Lower leg skin (tissue), 4 donors: ENCODE measurements at places on chromosomes 6 and 20.

- DNase-seq: no peak
Observed at GRCh38 chr20:48469026-48469425, 358.8 kb downstream of the PREX1 start.

DNA sequence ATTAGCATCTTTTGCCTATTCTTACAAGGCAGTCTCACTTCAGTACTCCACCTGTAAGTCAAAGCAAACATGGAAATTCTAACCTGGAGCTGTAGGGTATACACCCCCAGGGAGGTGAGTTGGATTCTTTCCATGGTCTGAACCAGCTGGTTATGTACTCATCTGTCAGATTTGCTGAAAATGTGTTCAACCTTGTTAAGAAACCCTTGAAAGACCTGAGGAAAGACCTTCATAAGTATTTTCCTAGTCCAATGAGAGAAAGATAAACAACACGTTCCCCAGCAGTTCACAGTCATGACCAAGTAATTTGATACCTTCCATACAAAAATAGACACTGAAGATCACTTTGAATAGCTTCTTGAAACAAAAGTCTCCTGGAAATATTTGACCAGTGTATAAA, 42.5 kb downstream of the ID4 start:
- DNase-seq: no peak

DNA sequence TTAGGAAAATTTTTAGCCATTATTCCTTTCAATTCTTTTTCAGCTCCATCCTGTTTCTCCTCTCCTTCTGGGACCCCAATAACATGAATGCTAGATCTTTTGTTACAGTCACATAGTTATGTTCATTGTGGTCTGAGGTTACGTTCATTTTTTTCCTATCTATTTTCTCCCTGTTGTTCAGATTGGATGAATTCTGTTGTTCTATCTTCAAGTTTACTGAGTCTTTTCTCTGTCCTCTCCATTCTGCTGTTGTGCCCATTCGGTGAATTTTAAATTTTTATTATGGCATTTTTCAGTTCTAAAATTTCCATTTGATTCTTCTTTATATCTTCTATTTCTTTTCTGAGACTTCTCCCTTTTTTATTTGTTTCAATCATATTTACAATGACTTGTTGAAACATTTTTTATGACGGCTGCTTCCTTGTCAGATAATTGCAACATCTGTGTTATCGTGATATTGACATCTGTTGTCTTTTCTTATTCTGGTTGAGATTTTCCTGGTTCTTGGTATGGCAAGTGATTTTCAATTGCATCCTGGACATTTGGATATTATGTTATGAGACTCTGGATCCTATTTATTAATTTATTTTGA, 12.6 kb upstream of the DDR1 start:
- no peak for DNase-seq

GRCh38 chr6:16494793-16495192, 256.4 kb downstream of the GMPR start:
- DNase-seq: no peak

GRCh38 chr6:29861521-29862255, 34.1 kb downstream of the HLA-G start:
- no peak for DNase-seq

DNA sequence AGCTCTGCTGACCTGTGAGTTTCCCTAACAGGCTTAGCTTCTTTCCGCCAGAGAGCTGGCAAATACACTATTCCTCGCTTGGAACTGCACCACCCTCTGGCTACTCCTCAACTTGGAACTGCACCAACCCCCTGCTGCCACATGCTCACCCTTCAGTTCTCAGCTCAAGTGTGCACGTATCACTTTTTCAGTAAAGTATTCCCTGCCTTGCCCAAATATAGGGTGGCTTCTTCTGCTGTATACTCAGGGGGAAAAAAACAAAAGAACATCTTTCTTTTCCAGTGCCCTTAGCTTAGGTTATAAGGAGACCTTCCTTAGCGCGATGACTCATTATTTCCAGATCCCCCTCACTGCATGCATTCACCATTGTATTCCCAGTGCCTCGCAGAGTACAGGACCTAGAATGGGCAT, 21.2 kb downstream of the GNAS-AS1 start:
- no peak for DNase-seq

GRCh38 chr6:99362678-99363268, 13.3 kb upstream of the FAXC start:
- DNase-seq: no peak

DNA sequence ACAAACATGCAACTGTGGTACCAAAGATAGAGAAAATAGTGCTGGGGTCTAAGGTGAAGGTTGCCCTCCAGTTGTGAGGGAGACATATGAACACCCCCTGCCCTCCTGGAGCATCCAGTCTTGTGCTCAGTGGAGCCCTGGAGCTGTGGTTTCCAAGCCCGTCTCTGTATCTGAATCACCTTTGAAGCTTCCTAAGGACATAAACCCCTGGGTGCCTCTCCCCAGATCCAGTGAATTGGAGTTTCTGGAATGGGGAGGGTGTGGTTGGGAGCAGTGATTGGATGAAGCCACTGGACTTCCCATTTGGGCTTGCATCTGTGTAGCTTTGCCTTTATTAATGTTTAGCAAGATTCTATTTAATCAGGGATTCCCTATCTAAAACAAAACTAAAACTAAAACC, 22.4 kb upstream of the E2F3 start:
- DNase-seq: no peak

DNA sequence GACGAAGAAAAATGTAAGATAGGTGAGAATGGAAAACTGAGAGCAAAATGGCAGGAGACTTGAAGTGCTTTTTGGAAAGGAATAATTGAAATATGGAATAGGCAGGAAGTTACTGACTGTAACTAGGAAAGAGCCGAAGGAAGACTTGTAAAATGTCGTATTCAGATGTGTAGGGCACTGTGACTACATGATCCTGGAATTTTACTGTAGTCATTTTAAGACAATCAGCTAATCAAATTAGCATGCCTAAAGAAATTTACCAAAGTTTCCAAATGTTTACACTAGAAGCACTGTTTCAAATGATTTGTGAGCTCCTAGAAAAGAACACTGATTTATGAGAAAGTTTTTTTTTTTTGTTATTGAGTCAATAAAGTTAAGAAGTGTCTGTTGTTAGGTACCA, 21.2 kb upstream of the ADIG start:
- no peak for DNase-seq

DNA sequence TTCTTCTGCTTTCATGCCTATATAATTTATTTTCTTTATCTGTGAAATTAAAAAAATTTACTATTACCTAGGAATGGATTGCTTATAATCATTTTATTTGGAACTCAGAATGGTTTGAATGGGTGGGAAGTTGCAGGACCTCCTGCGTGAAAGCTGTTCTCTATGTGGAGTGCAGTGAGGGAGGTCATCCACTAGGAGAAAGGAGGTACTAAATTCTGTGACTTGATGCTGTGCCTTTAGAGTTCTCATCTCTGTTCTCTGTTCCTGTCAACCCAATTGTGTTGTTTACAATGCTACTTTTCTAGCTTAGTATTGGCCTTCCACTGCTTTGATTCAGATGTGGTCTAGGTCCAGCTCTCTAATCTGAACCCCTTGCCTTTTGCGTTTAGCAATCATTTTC, 65.0 kb upstream of the HIVEP1 start:
- DNase-seq: no peak

GRCh38 chr6:76220805-76221204, 148.3 kb upstream of the IMPG1 start:
- no peak for DNase-seq

- DNase-seq: no peak
Observed at GRCh38 chr6:7134999-7135745, 27.4 kb downstream of the RREB1 start.

DNA sequence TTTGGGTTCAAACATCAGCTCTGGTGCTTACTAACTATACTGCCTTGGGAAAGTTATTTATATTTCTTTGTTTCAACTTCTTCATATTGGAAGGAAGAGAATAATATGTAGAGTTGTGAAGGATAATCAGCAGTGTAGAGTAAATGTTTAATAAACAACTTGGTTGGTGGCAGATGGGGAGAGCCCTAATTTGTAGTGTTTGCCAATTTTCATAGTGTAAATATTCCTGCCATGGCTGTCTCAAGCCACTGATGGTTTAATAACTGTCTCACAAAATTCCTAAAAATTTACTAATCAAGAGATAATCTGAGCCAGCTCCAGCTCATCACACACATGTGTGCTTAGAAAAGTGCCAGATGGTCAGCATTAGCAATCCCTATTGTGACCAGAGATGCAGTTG, at the start of gene OR2H2:
Gene OR2H2, plus strand, starts transcription at position 301 of the 400 bp plus-strand sequence. CDS start 2,824 bp downstream, outside the sequence.
- DNase-seq: no peak

DNA sequence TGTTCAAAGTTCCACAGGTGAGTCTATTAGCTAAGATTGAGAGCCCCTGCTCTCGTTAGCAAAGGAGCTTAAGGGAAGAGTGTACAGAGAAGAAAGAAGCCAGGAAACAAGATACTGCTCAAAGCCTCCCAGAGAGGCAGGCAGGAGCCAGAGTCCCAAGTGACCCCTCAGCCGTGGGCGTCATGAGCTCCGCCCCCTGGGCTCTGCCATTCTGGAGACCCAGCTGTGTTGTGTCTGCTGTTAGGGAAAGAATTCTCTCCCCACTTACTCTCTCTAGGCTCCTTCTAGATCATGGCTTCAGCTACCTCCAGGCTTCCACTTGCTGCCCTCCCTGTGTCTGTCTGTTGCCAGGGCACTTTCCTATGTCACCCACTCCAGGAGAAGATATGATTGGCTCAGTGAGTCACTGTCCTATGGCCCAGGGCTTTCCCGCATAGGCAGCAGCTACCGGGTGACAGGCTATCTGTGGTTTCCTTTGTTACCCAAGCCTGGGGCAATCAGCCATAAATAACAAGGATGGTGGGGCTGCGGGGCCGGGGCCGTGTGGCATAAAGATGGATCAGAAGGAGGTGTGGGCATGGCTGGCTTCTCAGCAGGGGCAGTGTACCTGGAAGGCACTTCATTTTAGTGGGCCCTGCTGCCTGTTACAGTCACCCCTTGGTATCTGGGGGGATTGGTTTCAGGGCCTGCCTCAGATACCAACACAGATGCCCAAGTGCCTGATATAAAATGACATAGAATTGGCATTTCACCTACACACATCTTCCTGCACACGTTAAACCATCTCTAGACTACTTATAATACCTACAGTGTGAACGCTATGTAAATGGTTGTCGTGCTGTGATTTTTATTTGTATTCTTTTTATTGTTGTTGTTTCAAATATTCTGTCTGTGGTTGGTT, 118.9 kb downstream of the ARMC2 start:
- no peak for DNase-seq

- DNase-seq: no peak
Observed at GRCh38 chr6:37058084-37058586, 52.7 kb downstream of the FGD2 start.

- DNase-seq: no peak
Observed at GRCh38 chr6:73234733-73235132, 9.4 kb upstream of the KHDC1L start.

- no peak for DNase-seq
Observed at GRCh38 chr6:157976345-157977175, 5.1 kb upstream of the SYNJ2 start.

DNA sequence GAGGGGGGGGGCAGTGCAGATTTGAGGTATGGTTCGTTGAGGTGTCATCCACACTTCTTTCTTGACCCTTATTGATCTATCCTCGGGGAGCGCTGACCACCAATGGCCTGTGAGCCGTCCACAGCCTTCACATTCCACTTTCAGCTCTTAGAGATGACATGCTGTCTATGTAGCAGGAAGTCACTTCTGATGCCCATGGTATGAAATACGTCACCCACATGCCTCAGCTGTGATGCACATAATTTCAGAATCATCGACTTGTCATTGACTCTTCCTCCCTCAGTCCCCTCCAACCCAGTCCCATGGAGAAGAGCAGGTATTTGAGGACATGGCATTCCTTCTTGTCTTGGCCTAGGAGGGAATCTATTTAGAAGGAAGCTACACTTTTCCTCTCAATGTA, 4.7 kb upstream of the ADGRF5 start:
- no peak for DNase-seq

DNA sequence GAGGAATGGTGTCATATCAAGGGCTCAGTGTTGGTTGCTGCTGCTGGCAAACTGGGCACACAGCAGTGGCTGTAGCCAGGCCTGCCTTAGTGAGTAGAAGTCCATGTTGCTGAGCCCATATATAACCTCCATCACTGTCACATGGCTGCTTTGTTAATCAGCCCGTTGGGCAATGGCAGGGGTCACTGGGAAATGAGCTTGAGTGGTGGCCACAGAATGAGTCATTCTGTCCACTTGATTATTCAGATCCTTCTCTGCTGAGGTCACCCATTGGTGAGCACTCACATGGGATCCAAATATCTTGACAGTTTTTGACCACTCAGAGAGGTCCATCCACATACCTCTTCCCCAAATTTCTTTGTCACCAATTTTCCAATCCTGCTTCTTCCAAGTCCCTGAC, 898.9 kb upstream of the EYS start:
- DNase-seq: no peak

DNA sequence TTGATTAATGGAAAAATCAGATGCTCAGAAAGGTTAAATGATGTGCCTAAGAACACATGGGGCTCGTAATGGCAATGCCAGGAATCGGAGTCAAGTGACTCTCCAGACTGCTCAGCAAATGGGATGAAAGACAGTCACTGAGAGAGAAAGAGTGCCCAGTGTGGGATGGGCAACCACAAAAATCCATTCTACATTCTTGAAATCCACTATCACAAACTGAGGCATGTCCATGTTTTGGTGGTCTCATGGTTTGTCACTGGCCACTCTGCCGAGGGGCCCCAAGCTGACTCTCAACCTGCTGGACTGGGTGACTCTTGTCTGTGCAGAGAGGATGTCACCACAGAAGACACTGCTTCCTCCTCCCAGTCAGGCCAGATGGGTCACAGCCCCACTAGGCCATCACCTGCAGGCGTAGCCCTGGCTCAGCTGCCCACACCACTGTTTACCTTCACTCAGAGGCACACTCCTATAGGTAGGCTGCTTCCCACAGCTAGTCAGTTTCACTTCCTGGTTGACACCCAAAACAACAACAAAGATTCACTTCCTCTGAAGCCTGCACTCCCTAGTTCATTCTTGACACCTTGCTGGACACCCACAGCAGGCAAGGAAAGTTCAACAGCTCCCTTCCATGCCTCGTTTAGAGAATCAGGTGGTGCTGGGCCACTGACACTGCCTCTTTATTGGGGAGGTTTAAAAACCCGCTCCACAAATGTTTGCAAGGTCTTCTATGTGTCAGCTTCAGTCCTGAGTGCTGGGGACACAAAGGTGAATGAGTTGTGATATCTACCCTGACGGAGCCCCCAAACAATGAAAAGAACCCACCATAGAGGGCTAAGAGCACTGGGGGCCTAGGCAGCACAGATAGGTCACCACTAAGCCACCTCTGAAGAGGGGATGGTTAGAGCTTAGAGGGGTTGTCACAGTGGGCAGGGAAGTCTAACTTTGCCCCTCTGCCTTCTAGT, 21.7 kb downstream of the MAP1LC3A start:
- no peak for DNase-seq
